ENCODE measurements at places on chromosomes 5 and 9.

DNA sequence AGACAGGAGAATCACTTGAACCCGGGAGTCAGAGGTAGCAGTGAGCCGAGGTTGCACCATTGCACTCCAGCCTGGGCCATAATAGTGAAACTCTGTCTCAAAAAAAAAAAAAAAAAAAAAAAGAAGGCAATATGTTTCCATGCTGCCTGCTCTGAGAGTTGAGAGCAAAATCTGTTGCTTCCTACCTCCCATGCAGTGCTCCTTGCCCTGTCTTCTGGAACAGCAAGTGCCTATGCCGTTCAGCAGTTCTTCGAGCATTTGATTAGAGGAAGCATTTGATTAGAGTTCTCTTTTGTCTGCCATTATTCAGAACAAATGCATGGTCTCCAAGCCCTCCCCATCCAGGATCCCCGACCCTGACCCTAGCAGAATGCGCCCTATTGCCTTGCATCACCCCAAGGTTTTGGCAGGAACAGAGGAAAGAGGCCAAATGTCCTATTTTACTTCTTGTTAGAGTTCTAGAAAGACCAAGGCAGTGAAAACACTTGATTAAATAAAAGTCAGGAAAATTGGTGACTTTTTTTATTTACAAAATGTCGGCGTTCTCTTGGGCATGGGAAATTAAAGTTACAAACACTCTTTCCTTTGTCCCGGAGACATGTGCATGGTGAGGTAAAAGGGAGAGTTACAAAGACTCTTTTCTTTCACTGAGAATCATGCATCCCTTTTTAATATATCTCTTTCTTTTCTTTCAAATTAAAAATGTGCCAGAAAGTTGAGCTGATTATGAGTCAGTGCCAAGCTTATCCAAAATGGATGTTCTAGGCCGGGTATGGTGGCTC is 27.8 kb upstream of the FSD1L start:
- DNase-seq: no peak

DNA sequence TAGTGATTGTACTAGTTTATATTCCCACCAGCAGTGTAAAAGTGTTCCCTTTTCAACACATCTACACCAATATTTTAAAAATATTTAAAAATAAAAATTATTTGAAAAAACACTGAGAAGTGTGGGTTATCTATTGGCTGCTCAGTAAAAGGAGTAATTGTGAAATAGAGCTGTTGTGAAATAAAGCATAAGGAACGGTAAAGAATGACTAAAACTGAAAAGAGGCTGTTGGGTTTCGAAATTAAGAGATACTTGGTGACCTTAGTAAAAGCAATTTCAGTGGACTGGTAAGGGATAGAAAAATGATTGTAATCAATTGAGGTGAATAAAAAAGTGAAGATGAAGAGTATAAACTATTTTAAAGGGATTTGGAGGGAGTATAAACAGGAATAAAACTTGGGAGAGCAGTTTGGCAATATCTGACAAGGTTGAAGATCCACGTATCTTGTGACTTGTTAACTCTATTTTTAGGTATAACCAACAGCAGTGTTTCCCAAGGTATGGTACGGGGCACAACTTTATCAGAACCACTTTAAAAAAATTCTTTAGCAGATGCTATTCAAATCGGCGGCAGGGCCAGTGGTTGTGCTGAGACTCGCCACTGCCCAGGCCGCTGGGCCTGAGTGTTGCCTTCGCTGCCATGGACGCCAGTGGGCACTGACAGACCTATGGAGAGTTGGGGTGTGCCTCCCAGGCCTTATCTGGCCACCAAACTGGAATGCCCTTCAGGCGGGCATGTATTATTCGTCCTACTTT is 63.3 kb downstream of the TMEM38B start:
- no peak for DNase-seq

DNA sequence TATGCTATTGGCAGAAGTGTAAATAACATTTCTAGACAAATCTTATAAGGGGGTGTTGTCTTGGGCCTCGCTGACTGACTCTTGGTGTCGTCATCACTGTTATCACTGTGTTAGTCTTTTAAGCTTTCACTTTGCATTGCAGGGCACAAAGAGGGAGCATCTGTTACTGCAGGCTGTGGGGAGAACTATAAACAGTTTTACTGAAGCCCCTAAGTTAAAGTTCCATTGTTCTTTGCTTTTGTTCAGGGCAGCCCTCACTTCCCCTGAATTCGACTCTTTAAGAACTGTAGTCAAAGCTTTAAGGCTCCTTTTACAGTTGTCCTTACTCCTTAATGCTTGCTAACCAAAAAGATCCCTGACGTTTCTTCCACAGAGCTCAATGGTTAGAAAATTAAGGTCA is 605.0 kb downstream of the RAB3C start:
- DNase-seq: no peak

GRCh38 chr9:128141604-128142003 is 7.6 kb upstream of the LCN2 start:
- no peak for DNase-seq

DNA sequence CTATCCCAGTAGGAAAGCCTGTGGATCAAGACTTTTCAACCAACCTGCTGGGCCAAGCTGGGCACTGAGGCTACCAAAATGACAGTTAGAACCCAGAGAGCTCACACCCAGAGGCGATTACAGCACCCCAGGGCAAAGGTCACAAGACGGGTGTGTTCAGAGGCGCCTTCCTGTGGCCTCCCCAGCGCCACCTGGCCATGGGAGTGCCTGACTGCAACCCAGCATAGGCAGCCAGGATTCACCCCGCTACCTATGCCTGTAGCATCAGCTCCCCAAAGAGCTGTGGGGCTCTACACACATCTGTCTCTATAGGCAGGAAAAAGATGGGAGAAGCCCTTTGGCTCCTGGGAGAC is 33.5 kb downstream of the PDGFRB start:
- no peak for DNase-seq

GRCh38 chr9:123948286-123948685 is 18.4 kb upstream of the DENND1A start:
- DNase-seq: no peak

DNA sequence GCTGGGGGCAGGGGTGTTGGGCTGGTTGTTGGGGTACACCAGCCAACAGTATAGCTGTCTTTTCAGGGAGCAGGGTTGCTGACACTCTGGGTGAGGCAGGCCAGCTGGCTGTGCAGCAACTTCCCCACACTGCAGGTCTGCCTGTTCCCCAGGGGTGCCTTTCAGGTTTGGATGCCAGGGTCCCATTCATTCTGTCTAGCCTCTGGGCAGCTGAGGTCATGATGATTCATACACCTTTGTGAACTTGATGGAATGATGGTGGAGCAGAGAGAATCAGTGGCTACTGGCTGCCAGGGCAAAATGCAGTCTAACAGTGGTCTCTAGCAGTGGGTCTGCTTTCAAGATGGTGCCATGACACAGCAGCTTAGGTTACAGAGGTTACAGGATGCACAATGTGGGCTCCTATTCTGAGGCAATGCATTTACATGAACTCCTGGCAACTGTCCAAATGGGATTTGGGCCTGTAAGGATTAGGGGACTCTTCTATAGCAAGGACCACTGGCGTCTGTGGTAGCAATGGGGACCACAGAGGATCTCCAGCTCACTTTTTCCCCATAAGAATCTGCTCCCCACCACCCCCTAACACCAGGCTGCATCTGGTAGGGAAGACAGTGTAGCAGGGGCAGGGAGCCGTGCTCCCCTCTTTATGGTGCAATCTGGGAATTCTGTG is 103.7 kb downstream of the FEM1C start:
- DNase-seq: no peak

- DNase-seq: no peak
Measured at GRCh38 chr5:71836084-71836483, 117.0 kb downstream of the CARTPT start.

DNA sequence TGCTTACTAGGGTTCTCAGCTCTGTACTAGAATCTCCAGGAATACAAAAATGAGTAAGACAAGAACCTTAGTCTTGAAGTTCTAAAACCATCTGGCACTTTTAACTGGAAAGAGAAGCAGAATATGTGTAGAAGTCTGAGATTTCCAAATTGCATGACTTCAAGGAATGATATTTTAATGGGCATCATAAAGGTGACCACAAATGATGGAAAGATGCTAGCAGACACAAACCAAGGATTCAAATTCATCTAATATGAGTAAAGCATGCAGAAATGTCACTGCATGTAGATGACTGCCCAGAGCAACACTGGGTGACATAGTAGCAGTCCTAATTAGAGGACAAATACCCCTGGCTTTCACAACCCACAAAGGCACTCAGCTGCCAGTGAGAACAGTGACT is 117.2 kb downstream of the RPS23 start:
- DNase-seq: no peak

GRCh38 chr9:33044677-33045282 is 19.7 kb downstream of the DNAJA1 start:
- no peak for DNase-seq

DNA sequence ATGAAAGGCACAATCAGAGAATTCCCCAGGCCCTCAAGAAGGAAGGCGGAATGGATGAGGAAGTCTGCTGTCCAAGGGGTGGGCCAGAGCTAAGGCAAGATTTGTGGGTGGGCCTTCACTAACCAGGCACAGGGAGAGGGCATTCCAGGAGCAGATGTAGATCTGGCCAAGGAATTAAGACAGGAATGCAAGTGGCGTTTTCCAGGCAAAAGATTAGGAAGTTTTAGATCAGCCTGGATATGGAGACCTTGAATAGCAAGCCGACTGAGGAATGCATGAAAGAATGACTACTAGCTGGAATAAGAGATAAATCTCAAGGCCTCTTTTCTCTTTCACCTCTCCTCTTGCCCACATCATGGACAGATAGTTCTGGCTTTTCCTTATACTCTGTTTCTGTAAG is 68.5 kb downstream of the GHR start:
- DNase-seq: no peak

- no peak for DNase-seq
Measured at GRCh38 chr9:93188426-93189368, 4.8 kb downstream of the WNK2 start.

DNA sequence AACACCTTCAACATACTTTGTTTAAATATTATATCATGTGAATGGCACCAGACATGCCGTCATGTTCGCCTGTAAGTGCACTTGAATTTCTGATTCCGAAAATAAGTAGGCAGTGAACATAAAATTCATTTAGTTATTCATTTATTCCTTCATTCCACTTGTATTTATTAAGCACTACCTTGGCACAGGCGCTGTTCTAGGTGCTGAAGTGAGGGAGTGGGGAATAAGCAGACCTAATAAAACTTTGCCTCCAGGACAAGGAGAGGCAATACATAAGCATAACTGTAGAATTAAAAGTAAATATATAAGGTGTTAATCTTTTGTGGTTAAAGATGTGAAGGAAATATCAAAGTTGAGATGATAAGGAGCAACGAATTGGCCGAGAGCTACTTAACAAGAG is 297.4 kb downstream of the TENT4A start:
- DNase-seq: no peak

GRCh38 chr9:89969881-89970639 is 365.2 kb downstream of the GADD45G start:
- DNase-seq: no peak

DNA sequence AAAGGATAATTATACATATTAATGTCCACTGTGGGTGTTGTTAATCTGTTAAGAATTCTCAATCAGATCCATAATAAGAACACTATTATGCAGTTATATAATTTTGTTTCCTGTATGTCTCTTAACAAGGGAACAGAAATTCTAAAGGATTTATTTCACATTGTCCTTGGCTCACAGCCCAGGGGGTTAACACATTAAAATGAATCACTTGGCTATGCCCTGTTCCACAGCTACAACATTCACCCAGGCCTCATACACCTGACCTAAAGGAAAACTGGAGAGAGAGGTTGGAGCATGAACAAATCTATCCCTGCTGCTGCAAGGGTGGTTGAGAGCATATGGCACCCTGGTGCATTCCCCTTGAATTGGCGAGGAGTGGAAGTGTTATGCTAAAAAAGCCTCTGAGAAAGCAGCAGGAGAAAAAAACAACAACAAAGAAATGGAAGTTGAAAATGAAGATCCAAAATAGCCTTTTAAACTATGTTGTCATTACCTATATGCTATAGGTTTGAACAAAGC is 116.0 kb downstream of the KCNN2 start:
- no peak for DNase-seq

GRCh38 chr5:38725371-38725865 is 120.4 kb upstream of the OSMR start:
- DNase-seq: no peak

- no peak for DNase-seq
Measured at GRCh38 chr5:88390096-88390441, 121.4 kb upstream of the TMEM161B start.

GRCh38 chr5:142720641-142721271 is 34.9 kb upstream of the FGF1 start:
- DNase-seq: no peak

- DNase-seq: no peak
Measured at GRCh38 chr5:140293849-140294100, 9.1 kb downstream of the PFDN1 start.

DNA sequence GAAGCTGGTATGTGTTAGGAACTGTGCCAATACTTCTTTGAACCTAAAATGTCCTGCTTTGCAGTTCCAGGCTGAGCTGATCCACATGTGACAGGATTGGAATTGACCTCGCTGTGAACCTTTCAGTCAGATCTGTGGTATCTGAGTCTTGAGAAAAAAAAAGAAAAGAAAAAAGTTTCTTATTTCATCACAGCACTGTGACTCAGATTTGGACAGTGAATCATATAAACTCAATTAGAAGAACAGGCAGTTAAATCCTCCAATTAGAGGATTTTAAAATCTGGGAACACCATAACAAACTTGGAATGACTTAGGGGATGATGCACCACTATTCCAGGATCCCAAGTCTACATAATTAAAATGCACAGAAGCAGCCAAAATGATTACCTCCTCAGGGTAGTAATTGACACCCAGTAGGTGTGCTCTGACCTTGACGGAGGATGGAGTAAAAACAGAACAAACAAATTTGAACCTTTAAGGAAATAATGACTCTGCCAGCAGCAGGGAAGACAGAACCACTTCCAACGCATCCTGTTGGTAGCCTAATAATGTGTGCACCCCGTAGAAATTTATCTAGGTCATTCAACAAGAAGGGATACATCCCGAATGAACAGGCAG is 57.8 kb upstream of the RAI14 start:
- no peak for DNase-seq

DNA sequence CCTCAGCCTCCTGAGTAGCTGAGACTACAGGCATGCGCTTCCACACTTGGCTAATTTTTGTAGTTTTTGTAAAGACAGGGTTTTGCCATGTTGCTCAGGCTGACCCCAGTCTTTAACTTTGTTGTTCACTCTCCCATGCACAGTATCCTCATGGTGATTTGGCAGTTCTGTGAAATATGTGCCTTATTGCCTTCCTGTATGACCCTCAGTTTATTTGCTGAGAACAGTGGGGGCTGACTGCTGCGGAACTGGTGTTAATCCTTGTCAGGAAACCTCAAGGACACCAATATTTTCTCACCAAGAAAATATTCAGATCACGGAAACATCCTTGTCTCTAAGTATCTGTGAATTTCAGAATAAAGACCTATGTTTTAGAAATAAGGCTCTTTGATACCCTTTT is 287.8 kb downstream of the ARRDC3 start:
- DNase-seq: no peak

GRCh38 chr5:179767496-179768100 is 26.2 kb upstream of the LTC4S start:
- no peak for DNase-seq

- DNase-seq: no peak
Measured at GRCh38 chr5:158722940-158723339, 376.8 kb downstream of the EBF1 start.
